CD4-positive, alpha-beta T cell treated with Interferon gamma for 1 hour (primary cell): ENCODE measurements at places on chromosomes 3 and 15.

- DNase-seq: no peak
These were observed 41.7 kb upstream of the ANP32A start for GRCh38 chr15:68862415-68862814.

GRCh38 chr3:45464336-45465170 is 76.2 kb downstream of the LARS2 start:
- DNase-seq: peak; percentile 63

- DNase-seq: no peak
These were observed 70.2 kb upstream of the STRIT1 start for GRCh38 chr3:155363690-155364070.

DNA sequence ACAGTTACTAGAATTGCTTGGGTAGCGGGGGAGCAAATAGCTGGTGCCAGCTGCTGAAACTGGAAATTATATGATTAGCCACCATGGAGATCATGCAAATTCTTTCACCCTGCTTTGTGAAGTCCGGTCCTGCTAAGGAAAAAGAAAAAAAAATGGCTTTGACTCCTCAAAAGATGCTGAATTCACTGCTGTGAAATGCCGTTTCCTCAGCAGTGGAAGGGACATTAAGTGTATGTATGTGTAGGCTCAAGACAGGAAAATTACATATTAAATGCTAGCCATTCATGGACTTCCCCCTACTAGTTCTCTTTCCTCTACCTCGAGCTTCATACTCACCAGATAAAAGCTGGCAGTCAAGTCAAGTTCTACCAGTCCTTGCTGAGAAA is 81.9 kb upstream of the ZBED2 start:
- no peak for DNase-seq

- no peak for DNase-seq
These were observed 105.4 kb downstream of the CACNA1D start for GRCh38 chr3:53599771-53600170.

DNA sequence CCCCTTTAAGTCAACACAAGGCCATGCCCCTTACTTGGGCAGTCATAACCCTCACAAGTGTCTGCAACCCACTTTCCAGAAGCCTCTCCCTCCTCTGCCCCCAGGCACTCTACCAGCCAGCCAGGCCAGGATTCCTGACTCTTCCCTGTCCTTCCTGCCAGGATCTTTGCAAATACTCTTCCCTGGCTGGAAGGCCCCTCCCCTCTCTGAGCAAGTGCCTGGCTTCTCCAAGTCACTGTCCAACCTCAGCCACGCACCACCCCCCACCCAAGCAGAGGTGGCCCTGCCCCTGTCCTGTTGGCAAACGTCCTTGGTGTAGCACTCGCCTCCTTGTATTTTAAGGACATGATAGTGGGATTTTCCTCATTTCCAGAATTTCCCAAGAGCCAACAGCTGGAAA is 54.7 kb upstream of the USP3 start:
- DNase-seq: no peak

- DNase-seq: peak; percentile 43
These were observed 69.5 kb upstream of the EPHB3 start for GRCh38 chr3:184491867-184492615.

GRCh38 chr15:36550650-36551049 is 28.8 kb upstream of the CDIN1 start:
- no peak for DNase-seq
